ENCODE measurements at places on chromosomes 16 and 17.

- no peak for DNase-seq
Observed at GRCh38 chr16:55810451-55810961, 22.4 kb downstream of the CES1 start.

DNA sequence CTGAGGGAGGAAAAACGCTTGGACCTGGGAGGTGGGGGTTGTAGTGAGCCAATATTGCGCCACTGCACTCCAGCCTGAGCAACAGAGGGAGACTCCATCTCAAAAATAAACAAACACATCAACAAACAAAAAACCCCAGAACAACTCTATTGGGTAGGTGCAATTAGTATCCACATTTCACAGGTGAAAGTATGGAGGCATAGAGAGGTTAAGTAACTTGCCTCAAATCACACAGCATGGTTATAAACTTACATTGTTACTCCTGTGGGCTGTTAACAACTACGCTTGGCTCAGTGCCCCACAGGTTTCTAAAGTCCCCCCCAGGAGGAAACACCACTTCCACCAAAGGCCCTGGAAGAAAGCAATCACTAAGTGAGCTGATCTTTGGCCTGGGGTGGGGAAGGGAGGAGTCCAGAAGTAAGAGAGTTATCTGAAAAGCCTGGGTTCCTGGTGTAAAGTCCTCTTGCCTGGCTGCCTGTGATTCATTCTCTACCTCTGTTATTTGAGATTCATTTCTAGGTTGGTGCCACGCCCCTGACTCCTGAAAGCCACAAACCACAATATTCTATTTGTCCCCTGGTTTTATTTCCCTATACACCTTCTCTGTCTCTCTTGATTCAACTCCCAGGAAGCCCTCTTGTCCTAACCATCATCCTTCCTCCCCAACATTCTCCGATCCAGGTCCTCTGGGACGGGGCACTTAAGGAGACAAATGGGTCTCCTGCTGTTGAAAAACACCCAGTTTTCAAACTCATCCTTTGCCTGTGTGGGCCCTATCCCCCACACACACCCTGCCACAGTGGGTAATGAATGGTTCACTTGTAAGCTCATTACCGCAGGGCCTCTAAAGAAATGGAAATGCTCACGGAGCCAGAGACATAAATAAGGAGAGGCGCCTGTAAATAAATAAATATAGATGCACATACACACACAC, 195.4 kb downstream of the XYLT1 start:
- no peak for DNase-seq

GRCh38 chr17:31493656-31494155, 102.2 kb downstream of the RAB11FIP4 start:
- no peak for DNase-seq

GRCh38 chr17:43983515-43984411, 20.7 kb upstream of the NAGS start:
- no peak for DNase-seq

DNA sequence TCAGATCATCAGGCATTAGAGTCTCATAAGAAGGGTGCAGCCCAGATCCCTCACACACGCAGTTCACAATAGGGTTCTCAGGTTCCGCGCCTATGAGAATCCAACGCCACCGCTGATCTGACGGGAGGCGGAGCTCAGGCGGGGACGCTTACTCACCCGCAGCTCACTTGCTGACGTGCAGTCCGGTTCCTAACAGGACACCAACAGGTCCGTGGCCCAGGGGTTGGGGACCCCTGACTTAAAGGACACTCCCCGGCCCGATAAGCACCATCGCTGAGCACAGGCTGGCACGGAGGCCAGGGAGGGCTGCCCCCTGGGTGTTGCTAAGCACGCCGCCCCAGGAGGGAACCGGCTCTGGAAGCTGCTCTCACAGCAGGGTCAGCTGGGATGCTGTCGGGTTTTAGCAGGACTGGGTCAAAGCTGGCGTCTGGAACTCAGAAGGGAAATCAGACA, 30.1 kb upstream of the BAHCC1 start:
- DNase-seq: no peak

DNA sequence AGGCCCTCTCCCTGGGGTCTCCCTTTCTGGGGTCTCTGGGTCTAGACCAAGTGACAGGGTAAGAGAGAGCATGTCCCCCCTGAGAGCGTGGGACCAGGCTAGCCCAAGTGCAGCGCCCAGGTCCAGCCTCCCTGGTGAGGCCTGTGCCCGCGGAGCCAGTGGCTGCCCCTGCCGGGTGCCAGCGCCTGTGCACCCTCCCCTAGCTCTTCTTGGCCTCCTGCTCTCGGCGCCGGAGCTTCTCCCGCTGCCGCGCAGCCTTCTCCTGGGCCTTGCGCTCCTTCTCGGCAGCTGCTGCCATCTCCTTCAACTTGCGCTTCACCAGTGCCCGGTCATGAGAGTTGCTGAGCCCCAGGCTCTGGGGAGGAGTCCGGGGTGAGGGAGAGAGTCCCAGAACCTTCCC, 17.3 kb downstream of the SAMD14 start:
- DNase-seq: no peak

DNA sequence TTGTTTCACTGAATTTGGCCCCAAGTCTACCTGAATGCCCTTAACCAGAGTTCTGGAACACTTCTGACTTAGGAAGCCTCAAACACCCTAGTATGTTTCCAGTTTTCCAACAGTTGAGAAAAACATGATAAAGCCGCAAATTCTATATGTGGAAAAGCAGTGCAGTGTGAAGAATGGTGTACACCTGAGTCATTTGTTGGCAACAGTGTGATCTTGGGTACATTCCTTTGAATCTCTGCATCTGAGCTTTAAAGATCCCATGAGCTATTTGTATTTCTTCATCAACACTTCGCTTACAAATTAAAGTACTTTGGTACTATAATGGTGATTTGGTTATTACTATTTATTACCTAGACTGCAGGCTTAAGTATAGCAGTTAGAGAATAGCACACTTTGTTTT, 93.6 kb upstream of the TBX2 start:
- DNase-seq: no peak

DNA sequence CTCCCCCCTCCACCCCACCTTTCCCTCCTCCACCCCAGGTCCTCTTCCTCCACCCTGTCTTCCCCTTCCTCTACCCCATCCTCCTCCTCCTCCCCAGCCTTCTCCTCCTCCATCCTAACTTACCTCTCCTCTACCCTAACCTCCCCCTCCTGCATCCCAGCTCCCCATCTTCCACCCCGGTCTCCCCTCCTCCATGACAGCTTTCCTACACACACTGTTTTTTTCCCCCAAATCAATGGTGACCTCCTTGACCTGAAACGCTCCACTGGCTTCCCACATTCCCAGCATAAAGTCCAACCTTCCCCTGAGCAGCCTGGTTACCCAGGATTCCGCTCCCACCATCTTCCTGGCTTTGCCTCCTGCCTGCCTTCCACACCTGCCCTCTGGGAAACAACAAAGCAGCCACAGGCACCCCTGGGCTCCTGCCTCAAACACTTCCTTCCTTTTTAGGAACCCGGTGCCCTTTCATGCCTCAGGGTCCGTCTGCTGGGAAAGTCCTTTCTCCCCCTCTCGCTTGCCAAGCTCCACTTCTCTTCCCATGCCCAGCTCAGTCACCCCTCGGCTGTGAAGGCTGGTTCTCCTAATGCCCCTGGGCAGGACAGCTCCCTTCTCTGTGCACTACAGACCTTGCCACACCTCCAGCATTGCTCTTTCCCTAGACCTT, 2.1 kb downstream of the RGS9 start:
- no peak for DNase-seq

DNA sequence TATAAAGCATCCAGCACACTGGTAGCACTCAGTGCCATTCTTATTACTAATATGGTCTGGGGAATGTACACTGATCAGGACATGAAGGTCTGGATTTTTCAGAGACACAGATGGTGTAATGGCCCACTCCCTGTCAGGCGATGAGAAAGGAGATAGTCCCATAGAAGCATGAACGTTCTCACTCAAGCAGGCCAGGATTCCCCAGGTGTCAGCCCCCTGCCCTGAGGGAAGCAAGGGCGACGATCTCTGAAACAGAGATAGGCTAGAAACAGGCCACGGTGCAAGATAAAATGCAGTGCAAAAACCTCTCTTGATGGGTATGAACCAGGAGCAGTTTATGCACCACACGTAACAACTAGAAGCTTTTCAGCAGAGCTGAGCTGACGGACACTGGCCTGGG, 10.6 kb downstream of the PRPSAP1 start:
- no peak for DNase-seq

DNA sequence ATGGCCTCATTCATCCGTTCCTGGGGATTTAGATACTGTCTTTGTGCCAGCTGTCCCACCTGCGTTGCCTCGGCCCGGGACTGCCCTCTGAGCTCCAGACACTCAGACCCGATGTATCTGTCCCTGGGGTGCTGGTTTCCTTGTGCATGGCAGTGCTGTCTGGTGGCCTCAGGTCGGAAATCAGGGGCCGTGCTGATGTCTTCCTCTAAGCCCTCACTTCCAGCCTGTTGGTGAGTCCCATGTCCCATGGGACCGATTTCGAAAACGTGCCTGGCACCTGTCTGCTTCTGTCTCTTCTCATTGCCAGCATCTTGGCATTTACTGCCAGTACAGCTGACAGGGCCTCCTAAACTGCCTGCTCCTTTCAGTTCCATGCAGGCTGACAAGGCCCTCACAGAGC, 22.1 kb downstream of the NT5M start:
- DNase-seq: no peak

DNA sequence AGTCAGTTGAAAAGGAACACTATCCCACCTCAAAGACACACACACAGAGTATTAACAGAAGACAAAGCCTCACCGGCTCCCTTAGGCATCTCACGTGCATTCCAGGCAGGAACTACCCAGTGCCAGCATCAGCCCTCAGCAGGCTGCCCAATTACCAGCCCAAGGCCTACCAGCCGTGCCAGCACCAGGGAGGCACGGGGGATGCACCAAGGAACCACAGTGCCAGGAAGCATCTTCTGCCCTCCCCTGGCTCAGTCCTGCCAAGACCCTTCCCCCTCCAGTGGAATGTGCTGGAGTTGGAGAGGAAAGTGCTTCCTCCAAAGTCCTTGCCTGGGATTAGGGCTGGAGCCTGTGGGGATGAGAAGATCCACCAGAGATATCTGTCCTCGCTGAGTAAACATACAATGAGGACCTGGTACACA, 11.0 kb upstream of the KRT19 start:
- DNase-seq: no peak
